Activated CD4-positive, alpha-beta T cell treated with anti-CD3 and anti-CD28 coated beads, Interleukin-2, Interleukin-4, amounts not matched to agents 100 ng/mL and 50 ng/mL, durations not matched to agents 16 hours and 8 hours (primary cell): ENCODE measurements at places on chromosomes 12 and 14.

GRCh38 chr14:36690311-36691040 is 28.8 kb downstream of the PAX9 start:
- DNase-seq: no peak

- DNase-seq: no peak
Measured at GRCh38 chr12:31217356-31218130, 108.4 kb downstream of the SINHCAF start.

DNA sequence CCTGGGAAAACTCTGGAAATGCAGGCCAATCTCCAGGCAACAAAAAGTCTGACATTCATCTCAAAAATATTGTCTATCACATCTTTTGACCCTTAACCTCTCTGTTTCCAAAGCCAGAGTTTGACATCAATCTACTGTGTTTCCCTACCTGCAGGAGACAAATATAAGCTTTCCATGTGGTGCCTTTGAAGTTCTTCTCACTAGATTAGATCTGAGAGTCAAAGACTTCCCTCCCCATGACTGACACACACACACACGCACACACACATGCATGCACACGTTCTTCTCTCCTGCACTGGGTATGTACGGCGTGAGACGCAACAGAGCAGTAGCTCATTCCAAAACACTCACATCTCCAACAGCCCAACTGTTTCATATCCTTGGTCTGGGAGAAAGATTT is 8.1 kb upstream of the ITPR2 start:
- DNase-seq: no peak

DNA sequence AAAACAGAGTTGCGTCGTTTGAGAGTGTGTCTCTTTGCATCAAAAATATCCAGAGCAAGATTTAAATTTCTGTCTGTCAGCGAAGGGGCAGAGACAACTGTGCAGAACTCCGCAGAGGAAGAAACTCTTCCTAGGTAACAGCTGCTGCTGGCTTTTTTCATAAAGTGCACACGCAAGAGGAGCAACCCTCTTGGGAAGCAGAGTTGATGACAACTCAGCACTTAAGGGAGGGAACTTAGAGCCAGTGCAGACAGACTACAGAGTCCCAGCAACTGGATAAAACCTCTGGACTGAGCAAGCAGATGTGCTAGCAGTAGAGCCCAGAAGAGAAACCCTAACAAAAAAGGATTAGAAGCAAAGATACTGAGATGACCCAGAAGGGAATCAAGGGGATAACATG is 337.1 kb downstream of the PCNX1 start:
- DNase-seq: no peak

DNA sequence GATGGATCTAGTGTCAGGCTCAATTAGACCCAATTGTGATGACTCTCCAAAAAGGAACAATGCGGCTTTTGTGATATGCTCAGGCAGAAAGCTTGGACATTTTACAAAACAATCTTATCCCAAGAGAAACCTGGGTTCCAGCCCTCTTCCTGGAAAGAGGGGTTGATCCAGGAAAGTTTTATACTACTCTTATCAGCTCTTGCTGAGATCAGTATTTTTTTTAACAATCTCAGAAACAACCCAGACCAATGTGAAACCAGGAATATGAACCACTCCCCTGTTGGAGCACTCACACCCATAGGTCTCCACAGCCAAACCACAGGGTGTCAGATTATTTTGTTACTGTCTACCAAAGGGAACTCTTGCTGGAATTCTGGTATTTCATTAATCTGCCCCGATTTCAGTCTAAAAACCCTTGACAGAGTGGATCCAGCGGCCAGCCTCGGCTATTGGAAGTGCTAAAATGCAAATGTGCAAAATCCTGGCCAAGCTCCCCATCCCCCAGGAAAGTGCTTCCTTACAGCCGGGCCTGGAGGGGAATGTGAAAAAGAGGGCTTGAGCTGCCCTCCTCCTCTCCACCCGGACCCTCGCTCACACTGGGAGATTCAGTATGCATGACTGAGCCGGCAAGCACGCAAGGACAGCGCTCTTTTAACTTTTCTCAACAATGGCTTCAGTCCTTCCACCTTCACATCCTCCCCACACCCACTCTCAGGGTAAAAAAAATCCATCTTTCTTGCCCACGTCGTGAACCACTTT is 4.0 kb downstream of the FBXL14 start:
- no peak for DNase-seq
